Metanephros (tissue), 2 donors: ENCODE measurements at places on chromosomes 5 and 9. TPM values are rescaled to one million over a fixed set of nuclear protein-coding genes. Genes with fewer than 3 reads are reported as not detected.

Gene PLAC8L1
- not detected for total RNA-seq

Gene ASPN
- total RNA-seq: 33.7 TPM

Gene DBN1
- 113 TPM for total RNA-seq

Gene SNCAIP
- 34.0 TPM for total RNA-seq

Gene TMEM167A
- 51.4 TPM for total RNA-seq

Gene TMEM174
- total RNA-seq: 6.8 TPM

Gene TMEM141
- total RNA-seq: 58.8 TPM

Gene ACOT12
- total RNA-seq: 1.3 TPM

Gene SCGB3A2
- 0.93 TPM for total RNA-seq

Gene ZDHHC11
- 14.9 TPM for total RNA-seq

Gene CDKN2B-AS1
- not detected for total RNA-seq

Gene TAF11L10
- not detected for total RNA-seq

Gene GEMIN5
- 22.8 TPM for total RNA-seq
